ENCODE measurements at places on chromosomes 12 and 14.
A peak's percentile ranks its signal among the peaks of the same experiment; 100 is the strongest.

DNA sequence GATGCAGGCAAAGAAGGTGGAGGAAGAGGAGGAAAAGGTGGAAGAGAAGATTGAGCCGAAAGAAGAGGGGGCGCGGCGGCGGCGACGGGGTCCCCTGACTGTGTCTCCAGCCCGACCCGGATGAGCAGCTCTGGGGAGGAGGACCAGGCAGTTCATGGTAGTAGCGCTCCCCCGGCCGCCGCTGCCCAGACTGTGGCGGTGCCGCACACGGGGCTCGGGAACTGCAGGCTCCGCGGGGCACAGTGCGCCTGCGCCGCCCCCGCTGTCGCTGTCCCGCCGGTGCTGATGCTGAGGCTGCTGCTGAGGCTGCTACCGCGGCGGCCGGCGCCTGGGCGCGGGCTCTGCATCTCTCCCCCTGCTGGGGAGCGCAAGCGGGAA is at the start of gene KCNH5:
TSS of gene KCNH5 (minus strand) at position 225 of the 378 bp plus-strand sequence. CDS start 272 bp downstream, outside the sequence.
- no peak for DNase-seq

- no peak for DNase-seq
Observed at GRCh38 chr14:64741961-64742360, 37.7 kb downstream of the PLEKHG3 start.

DNA sequence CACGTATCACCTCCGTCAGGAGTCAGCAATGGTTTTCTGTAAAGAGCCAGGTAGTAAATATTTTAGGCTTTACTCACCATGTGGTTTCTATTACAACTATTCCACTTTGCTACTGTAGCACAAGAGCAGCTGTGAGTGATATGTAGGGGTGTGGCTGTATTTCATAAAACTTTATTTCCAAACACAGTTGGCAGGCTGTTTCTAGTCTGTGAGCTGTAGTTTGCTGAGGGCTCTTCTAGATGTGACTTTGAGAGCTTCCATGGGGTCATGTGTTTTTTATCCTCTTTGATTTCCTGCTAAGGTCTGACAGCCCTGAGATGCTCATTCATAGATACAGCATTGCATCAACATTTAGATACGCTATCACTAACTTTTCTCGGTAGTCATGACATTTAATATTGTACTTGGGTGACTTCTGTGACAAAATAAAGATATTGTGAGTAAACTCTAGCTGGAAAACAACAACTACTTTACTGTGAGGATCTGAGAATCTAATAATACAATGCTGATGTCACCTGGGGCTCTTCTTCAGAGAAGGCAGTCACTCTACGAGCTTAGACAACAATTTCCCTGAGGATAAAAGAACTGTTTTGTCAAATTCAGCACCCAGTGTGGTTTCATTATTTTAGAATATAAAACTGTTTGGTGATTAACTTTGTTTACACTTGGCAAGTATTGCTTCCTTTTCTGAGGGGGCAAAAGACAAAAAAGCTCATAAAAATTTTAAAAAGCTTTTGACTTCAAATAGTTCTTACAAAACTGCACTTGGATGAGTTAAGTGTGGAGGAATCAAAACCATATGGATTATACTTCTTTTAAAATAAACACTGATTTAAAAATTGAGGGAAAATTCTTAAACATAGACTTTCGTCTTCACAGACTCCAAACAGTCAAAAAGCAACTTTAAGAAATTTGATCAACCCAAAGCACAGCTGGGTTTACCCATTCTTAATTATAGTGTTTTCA is 231.2 kb upstream of the DCN start:
- no peak for DNase-seq

DNA sequence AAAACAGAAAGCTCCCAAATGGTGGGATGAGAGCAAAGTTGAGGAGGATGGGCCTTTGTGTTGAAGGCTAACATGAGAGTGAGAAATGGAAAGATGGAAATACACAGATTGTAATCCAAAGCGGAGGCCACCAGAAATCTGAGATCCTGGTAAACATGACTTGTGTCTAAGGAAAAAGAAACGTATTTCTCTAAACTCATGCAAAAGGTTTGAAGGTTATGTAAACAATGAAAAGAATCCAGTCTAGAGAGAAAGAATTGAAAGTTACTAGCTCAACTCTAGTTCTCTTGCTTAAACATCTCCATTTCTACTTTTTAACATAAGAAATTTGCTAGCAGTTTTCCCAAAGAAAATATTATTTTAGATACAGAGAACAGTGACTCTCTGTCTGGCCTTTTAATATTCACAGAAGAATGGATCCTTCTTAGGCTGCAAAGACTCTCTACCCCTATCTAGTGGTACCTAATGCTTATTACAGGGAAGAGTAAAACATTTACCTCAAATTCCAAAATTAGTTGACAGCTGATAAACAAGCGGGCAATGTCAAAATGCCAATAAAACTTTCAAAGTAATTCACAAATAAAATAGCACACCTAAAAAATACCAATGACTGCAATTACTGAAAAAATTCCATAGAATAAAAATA is 75.8 kb upstream of the SOX5 start:
- no peak for DNase-seq

DNA sequence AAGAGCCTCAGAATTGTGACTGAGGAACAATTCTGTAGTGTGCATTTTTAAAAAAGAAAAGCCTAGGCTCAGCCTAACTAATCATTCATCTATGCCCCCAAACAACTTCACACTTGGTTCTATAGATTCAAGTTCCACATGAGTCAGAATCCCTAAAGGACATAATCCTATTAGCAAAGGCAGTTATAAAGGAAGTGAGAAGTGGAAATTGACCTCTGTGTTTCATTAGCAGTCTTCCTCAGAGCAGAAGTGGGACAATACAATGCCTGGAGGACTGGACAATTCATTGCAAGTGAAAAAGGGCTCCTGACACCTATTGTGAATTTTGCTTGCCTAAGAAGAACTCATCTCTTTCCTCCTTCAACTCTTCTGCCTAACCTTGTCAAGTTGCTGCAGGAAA is 222.3 kb downstream of the PTPRO start:
- DNase-seq, result no peak

GRCh38 chr12:22627371-22627770 is 2.4 kb downstream of the ETNK1 start:
- no peak for DNase-seq

GRCh38 chr12:43106355-43106754 is 445.6 kb downstream of the ADAMTS20 start:
- no peak for DNase-seq

DNA sequence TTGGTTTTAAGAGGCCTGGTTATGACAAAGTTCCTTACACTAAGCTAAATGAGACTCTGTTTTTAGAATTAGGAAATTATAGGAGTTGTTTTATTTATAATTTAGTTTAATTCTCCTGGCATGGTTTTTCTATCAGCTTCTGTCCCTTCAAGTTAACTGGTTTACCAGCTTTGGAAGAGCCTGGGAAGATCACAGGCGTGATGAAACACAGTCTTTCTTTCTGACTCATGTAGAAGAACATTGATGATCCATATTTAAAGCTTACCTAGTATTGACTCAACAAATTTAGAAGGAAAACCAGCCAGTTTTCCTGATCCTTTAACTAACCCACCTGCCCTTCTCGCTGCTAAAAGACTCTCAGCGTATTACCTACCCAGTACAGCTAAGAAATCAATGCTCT is 155.2 kb downstream of the TGFB3 start:
- no peak for DNase-seq

- DNase-seq, result no peak
Observed at GRCh38 chr14:86790408-86791364, 1202.3 kb downstream of the GALC start.

- no peak for DNase-seq
Observed at GRCh38 chr12:98373025-98373554, 142.3 kb upstream of the TMPO start.

GRCh38 chr12:79001404-79001803 is 136.8 kb downstream of the SYT1 start:
- no peak for DNase-seq

GRCh38 chr14:71645656-71646055 is 286.6 kb upstream of the RGS6 start:
- no peak for DNase-seq

GRCh38 chr12:2877047-2877952 is at the start of the genes FOXM1 and RHNO1:
Gene FOXM1 (minus strand): TSS chr12:2877174. CDS start chr12:2874478, 2,696 bp downstream.
Gene RHNO1 (plus strand): TSS chr12:2877223. CDS start chr12:2885367, 8,144 bp downstream.
- DNase-seq, result peak; percentile 13

DNA sequence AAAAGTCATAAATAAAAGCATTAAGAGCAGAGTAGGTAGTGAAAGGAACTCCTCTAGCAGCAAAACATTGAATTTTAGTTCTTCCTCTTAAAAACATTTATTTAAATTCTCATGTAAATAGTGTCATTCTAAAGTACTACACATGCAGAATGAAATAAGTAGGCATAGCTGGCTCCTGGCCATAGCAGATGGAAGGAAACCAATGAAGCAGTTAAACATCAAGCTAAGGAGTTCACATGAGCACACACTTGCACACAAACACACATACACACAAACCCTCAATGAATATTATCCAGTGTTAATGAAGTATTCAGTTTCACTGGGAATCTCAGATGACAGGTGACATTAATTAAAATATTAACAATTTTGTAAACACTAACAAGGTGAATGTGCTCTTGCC is 69.3 kb downstream of the SLC35F4 start:
- no peak for DNase-seq

GRCh38 chr14:105180592-105181548 is at the start of gene NUDT14:
Gene NUDT14 (minus strand): TSS chr14:105181312. CDS start chr14:105181209, 103 bp downstream.
- no peak for DNase-seq

DNA sequence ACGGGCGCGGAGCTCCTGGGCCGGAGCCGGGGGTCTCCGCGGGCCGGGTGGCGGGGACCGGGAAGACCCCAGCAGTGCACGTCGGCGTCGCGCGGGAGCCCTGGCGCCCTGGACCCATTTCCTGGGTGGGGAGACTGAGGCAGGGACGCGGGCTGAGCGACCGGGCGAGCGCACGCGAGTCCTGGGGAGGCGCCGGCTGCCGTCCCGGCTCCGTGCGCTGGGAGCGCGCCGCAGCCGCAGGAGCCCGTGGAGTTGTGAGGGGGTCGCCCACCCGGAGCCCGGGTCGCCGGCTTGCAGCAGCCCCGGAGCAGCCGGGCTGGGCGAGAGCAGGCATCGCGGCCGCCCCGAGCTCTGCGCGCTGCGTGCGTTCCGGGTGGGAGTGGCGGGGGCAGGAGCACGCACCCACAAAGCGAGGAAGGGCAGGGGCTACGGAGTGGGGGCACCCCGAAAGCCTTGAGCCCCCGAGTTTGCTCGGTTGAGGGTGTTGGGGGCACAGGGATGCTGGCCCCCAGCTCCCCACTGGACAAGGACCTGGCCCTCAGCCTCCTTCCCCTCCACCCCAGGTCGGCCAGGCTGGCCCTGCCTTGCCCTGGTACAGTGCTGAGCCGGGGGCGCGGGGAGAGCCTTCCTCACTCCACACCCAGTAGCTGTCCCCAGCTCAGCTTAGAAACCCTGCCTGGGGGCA is 620 bp downstream of the MMP17 start:
- no peak for DNase-seq

- DNase-seq, result no peak
Observed at GRCh38 chr12:54975272-54975671, 9.3 kb downstream of the TESPA1 start.

DNA sequence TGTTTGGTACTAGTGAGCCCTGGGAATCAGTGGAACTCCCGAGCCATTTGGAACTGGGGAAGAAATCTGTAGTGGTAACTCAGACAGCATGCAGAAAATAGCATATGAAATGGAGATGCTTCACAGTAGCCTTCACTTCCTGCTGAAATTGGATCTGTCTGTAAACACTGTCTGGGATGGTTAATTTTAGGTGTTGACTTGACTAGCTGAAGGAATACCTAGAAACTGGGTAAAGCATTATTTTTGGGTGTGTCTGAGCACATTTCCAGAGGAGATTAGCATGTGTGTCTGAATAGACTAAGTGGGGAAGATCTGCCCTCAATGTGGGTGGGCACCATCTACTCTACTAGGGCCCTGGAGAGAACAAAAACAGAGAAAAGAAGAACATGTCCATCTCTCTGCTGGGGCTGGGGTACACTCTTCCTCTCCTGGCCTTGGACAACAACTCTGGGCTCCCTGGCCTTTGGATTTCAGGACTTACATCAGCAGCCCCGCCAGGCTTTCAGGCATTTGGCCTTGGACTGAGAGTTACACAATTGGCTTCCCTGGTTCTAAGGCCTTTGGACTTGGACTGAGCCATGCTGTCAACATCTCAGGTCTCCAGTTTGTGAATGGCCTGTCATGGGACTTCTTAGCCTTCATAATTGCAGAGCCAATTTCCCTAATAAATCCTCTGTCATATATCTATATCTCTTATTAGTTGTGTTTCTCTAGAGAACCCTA is 14.0 kb upstream of the CRADD start:
- DNase-seq, result no peak

GRCh38 chr12:51838762-51839161 is 9.8 kb downstream of the FIGNL2 start:
- DNase-seq, result no peak

DNA sequence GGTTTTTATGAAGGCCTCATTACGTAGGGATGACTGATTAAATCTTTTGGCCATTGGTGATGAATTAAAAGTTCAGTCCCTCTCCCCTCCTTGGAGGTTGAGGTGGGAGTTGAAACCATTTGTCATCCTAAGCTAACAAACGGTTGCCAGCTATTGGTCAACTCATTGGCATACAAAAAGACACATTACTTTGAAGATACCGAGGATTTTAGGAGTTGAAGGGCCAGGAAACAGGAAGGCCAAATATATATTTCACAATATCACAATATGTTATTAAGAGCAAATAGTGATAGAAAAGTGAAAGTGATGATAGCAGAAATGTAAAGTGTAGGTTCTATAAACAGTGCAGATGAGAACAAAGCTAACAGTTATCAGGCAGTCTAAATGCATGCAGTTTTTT is 24.4 kb downstream of the RCOR1 start:
- no peak for DNase-seq

GRCh38 chr14:74501691-74502090 is 8.1 kb downstream of the ISCA2 start:
- no peak for DNase-seq

GRCh38 chr14:91453744-91454143 is 36.1 kb upstream of the CCDC88C start:
- DNase-seq, result no peak

DNA sequence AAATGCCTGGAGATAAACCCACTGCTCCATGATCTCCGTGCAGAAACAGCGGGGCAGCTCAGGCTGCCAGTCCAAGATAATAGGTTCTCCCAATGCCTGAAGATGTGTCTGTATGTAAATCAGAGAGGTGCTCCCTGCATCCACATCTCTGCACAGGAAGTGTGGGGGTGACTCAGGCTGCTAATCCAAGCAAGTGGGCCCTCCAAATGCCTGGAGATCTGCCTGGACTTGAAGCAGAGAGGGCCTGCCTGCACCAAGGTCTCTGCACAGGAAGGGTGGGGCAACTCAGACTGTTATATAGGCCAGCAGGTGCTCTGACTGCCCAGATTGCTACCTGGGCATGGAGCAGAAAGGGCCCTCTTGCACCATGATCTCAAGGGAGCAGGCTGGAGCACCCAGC is 504.7 kb downstream of the LRFN5 start:
- DNase-seq, result no peak

GRCh38 chr12:1013618-1014489 is 22.8 kb downstream of the ERC1 start:
- DNase-seq, result no peak

- no peak for DNase-seq
Observed at GRCh38 chr12:127162902-127163301, 1104.1 kb upstream of the TMEM132C start.

Measured in DMS 273 treated with DMSO at 0.1 percent for 48 hours (cell line).